Fibroblast of skin of scalp (primary cell): ENCODE measurements at places on chromosomes 2 and 18.

GRCh38 chr18:42527766-42528165 is 572.7 kb downstream of the PIK3C3 start:
- no peak for DNase-seq

DNA sequence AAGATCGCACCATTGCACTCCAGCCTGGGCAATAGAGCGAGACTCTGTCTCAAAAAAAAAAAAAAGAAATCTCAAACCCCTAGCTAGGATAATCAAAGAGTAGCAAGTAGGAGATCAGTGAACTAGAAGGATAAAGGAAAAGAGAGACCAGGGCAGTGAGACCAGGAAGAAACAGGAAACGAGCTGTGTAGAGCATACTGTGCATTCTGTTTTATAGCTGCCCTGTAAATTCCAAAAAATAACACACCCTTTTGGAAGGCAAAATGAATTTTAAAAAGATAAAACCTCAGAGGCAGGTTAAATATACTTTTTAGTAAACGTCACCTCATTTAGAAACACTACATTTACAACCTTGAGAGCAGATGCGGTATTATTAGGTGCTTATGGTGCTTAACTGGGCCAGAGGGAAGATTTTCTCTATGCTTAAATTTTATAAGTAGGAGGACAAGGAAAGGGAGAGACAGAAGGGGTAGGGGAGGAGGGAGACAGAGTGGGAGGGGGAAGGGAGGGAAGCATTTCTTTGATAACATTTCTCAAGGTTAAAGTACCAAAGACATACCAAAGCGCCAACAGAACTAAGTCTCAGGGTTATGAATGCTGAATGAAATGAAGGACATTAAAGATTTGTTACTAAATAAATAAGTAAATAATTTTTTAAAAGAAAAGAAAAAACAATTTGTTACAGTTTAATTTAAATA is 30.1 kb downstream of the FEZ2 start:
- no peak for DNase-seq

DNA sequence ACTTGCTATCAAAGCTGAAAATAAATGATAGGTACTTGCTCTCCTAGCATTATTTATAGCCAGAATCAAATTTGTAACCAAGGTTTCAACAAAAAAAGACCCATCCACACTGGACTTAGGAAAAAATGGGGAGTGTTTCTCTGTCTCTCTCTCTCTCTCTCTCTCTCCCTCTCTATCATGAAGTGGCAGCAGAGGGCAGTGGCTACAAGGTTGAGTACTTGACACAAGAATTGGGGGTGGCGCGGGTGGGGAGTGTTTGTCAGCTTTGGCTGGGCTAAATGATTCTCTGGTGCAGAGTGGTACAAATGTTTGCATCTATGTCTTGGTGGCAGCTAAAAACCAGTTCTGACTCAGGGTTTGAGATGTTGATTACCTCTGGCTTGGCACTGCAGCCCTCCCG is 85.0 kb downstream of the RBM43 start:
- DNase-seq = no peak

DNA sequence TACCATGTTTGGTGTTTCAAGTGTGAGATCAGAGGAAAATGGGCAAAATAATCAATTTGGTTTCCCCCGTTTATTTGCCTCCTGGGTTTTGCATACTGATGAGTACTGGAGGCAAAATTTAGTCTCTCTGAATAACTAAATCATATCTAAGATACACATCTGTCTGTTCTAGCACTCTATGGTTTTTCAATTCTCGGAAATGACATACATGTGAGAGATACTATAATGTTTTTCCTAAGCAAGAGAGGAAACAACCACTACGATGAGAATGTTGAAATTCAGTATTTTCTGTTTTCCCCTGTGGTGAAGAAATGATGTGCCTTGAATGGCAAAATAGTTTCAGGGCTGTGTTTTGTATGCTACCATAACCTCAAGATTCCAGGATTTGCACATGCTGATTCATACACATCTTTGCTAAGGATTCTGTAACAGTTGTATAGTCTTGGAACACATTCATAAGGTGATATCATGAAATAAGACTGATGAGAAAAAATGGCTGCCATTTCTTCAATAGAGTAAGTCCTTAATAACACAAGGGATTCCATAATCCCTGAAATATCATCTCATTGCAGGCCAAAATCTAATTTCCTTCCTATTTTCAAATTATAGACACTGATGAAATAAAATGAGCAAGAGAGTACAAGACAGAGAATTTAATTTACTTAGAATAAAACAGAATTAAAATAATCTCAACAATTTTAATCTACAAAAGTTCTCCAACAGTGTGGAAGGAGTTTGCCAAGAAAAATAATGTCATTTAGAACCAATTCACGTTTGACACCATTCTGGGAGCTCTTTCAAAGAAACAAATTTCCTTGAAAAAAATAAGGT is 316.6 kb downstream of the FIGN start:
- no peak for DNase-seq

- peak; percentile 57 for DNase-seq
Observed at GRCh38 chr2:127721311-127721977, 20.1 kb downstream of the SFT2D3 start.

- peak; percentile 76 for DNase-seq
Observed at GRCh38 chr2:46364797-46365457, 67.7 kb downstream of the EPAS1 start.

DNA sequence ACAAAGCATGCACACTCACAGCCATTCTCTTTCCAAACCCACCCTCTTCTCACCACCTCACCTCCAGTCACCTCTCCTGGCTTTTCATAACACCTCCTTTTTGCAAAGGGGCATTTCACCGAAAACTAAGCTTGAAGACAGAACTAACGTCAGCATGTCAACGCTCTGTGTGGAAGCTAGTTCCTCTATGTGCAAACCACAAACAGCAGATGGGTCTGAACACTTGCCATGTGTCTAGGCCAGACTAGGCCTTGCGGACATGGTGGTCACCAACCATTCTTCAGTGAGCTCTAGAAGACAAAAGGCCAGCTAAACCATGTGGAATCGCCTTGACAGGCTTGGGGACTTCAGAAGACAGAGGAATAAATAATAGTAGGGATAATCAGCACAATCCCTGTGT is 148.5 kb downstream of the TXNL1 start:
- DNase-seq = no peak

DNA sequence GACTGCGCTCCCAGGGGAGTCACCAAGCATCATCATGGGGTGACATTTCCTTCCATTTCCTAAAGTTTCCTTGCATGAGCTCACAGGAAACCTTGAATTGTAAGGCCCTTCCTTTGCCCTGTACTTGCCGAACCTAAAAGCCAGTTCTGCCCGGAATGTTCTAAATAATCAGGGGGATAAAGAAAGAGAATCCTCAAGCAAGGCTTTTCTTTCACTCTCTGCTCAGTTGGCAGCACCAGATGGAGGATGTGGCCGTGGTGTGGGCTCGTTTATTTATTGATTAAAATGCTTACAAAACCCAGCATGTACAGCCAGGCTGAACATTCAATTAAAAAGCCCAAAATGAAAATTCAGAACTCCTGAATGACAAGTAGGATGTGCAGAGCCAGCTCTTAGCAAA is 170.5 kb downstream of the SH3RF3 start:
- no peak for DNase-seq

DNA sequence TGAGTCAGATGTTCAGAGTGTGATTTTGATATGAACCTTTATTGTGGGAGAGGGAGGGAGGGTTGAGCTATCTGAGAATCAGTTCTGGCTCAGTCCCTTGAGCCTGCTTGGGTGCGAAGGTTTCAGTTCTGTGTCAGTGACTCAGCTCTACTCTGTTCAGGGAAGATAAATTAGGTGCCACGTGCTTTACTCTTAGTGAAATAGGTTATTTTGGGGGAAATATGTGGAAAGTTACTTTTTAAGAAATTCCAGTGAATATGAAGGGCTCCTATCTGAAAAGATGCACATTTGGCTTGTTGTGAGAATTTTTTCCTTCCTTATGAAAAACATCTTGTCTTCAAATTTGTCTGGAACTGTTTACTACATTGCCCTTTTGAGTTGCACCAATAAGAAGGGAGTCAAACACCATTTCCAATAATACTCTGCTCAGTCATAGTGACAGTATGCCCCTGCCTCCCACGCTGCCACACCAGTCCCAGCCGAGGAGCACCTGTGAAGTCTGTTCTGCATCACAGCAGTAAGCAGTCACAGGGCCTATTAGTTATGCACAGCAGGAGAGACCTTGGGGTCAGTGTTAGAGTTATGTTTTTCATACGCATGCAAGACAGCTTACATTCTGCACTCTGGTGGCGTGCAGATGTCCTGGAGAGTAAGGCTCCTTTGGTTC is 32.8 kb upstream of the DNAH7 start:
- peak; percentile 21 for DNase-seq

GRCh38 chr2:27911458-27912210 is 21.1 kb downstream of the BABAM2 start:
- no peak for DNase-seq

DNA sequence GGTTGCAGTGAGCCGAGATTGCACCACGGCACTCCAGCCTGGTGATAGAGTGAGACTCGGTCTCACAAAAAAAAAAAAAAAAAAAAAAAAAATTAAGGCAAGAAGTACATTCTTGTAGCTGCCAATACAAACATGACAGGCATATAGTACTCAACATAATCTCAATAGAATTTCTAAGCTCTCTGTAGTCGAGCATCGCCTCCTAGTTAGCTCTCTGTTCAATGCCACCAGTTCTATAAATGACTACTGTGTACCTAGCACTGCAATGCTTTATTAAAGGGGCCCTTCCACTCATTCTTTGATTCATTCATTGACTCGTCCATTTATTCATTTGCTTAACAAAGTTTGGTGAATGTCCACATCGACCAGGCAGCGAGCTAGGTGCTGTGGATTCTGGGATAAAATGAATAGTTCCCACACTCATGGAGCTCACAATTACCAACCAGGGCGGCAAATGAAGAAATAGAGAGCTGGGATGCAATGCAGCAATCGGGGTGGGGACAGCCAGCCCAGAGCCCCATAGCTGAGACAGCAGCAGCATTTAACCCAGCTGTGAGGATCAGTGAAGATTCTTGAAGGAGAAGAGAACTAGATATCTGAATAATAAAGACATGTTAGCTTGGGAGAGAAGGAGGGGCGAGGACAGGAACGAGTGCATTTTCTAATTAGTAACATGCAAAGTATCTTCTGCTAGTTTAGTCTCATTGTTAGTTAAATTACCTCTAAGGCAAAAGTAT is 349.8 kb downstream of the LPIN1 start:
- no peak for DNase-seq

DNA sequence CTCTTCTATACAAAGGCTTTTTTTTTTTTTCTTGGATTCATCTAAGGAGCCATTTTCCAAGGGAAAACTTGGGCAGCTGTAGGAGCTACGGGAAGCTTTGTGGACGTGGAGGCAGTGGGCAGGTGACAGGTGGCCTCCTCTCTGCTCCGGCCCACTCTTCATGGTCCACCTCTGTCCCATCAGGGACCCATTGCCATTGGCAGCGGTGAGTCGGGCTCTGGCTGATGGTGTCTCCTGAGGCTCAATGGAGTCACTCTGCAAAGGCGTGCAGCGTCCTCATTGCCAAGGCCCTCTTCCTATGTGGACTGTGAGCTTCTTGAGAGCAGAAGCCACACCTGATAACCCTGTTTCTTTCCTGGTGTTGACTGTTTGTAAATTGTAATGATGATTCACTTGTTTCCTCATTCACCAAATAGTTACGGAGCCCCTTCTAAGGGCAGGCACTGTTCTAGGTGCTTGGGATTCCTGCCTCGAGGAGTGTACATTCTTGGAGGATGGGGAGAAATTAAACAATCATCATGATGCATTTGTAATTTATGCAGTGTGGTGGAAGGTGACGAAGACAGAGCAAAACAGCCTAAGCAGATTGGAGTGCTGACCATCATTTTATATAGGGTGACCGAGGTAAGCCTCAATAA is 240.3 kb upstream of the HS6ST1 start:
- no peak for DNase-seq

DNA sequence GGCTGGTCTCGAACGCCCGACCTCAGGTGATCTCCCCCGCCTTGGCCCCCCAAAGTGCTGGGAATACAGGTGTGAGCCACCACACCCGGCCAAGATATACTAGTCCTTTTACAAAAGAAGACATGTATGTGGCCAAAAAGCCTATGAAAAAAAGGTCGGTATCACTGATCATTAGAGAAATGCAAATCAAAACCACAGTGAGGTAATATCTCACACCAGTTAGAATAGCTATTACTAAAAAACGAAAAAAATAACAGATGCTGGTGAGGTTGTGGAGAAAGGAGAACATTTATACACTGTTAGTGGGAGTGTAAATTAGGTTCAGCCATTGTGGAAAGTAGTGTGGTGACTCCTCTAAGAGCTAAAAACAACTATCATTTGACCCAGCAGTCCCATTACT is 26.4 kb downstream of the KLHL23 start:
- no peak for DNase-seq

- DNase-seq = no peak
Observed at GRCh38 chr2:101930847-101931246, 60.9 kb upstream of the IL1R2 start.

GRCh38 chr18:45357686-45358470 is 257.4 kb upstream of the SLC14A2 start:
- DNase-seq = peak; percentile 45

GRCh38 chr2:39221459-39221858 is 22.3 kb downstream of the CDKL4 start:
- no peak for DNase-seq

DNA sequence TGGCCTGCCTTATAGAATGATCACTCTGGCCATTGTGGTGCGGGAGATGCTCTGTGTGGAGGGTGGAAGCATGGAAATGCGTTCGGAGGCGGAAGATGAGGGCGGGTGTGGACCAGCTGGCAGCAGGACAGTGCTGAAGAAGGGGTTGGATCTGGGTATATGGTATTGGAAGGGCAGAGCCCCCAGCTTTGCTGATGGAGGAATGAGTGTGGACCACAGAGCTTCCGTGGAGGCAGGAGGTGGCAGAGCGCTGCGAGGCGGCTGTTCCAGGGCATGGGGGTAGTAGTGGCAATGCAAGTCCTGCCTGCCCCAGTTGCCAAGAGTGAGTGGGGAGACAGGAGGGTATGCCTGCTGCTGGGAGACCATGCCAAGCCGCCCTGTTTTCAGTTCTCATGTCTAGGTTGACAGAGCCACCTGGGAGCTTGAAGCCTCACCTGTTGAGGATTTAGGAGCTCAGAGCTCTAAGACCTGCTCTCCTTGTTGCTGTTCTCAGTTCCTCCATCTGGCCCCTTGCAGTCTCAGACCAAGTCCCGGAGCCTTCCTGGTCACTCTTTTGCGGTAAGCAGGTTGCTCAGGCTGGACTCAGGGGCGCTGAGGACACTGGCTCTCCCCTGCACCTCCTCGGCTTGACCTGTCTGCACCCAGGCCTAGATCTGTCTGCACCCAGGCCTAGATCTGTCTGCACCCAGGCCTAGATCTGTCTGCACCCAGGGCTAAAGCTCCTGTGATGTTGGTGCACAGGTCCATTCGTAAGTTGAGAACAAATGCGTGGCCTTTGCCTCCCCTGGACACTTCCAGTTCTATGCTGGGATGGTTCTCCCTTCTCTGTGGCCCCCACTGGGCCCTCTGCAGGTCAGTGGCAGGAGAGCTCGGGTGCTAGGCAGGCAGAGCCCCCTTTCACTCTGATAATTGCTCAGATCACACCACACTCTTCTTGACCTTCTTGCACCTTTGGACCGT is 290.5 kb upstream of the HS6ST1 start:
- DNase-seq = no peak

GRCh38 chr2:197215748-197216360 is 94.7 kb downstream of the ANKRD44 start:
- DNase-seq = no peak
